ENCODE measurements at places on chromosomes 11 and 22.
A peak's percentile ranks its signal among the peaks of the same experiment; 100 is the strongest.

DNA sequence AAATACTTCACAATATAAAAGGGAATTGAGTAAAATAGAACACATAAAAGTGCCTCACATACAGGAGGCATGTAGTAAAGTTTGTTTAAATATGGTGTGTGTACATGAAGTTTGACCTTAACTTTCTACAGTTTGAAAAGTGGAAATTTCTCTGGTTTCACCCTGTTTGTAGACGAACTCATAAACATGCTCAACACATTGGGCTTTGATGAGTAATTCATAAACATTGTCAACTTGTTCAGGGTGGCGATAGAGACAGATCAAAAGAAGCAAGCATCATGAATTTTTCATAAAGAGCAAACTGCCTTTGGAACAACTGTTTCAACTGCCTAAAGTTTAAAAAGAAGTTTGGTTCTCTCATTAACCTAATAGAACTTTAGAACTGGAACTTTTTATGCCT, 9.1 kb downstream of the SLN start:
- no peak for DNase-seq

GRCh38 chr22:23255506-23256170, 75.3 kb downstream of the BCR start:
- DNase-seq: peak; percentile 66

GRCh38 chr11:75474878-75475766, 42.1 kb upstream of the KLHL35 start:
- peak; percentile 67 for DNase-seq

- DNase-seq: peak; percentile 97
Observed at GRCh38 chr11:58578136-58578634, 678 bp upstream of the ZFP91 start.

- DNase-seq: no peak
Observed at GRCh38 chr22:22604326-22605073, 39.9 kb upstream of the GGTLC2 start.

All from right hindlimb (tissue), 1 donor.